ENCODE measurements at places on chromosomes 11 and 22. TPM values are rescaled to one million over a fixed set of nuclear protein-coding genes. Genes with fewer than 3 reads are reported as not detected.
A peak's percentile ranks its signal among the peaks of the same experiment; 100 is the strongest.

TECTA gene
- total RNA-seq = 0.75 TPM

- DNase-seq = no peak
Observed at GRCh38 chr22:41369837-41370236, 11.9 kb upstream of the TEF start.

- DNase-seq = no peak
Observed at GRCh38 chr11:27233654-27234042, 129.4 kb downstream of the CCDC34 start.

GRCh38 chr22:48209473-48210197 is 1447.2 kb downstream of the TBC1D22A start:
- DNase-seq = no peak

FAM181B gene
- total RNA-seq = 0.38 TPM

DNA sequence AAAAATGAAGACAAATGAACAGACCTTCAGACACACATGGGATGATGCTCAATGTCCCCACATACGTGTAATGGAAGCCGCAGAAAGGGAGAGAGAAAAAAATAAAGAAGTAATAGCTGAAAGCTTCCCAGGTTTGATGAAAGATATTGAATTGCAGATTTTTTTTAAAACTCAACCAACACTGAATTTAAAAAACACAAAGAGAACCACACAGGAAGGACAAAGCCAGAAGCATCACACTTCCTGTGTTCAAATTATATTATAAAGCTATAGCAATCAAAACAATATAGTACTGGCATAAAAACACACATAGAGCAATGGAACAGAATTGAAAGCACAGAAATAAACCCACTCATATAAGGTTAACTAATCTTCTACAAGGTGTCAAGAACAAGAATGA is 26.5 kb downstream of the TMEM45B start:
- DNase-seq = no peak

DNA sequence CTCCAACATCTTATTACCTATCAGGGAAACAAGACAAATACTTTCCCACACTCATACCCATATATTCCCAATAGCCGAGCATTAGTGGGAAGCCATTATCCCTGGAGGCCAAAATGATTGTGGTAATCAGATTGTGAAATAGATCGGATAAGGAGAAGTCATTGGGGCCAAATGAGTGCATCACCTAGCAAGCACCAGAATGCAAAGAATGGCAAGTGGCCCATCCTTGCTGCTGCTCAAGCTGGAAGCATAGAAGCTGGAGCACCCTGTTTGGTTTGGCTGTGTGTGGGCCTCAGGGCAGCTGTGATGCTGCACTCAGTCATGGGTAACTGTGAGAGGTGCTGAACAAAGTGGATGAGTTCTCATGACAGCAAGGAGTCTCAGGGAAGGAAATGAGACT is 18.7 kb upstream of the DBX1 start:
- no peak for DNase-seq

GRCh38 chr11:125332821-125333220 is 163.2 kb downstream of the FEZ1 start:
- no peak for DNase-seq

- DNase-seq = peak; percentile 73
Observed at GRCh38 chr22:24208012-24208749, 26.9 kb downstream of the SUSD2 start.

TIMP3 gene
- total RNA-seq = 45.6 TPM

DNA sequence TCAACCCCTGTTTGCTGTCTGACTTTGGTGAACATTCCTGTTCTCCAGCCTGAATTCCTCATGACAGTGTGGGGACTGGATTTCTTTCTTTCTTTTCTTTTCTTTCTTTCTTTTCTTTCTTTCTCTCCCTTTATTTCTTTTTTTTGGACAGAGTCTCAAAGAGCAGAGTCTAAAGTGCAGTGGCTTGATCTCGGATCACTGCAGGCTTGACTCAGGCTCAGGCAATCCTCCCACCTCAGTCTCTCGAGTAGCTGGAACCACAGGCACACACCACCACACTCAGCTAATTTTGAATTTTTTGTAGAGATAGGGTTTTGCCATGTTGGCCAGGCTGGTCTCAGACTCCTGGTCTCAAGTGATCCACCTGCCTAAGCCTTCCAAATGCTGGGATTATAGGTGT is 63.1 kb downstream of the RPUSD4 start:
- DNase-seq = no peak

DNA sequence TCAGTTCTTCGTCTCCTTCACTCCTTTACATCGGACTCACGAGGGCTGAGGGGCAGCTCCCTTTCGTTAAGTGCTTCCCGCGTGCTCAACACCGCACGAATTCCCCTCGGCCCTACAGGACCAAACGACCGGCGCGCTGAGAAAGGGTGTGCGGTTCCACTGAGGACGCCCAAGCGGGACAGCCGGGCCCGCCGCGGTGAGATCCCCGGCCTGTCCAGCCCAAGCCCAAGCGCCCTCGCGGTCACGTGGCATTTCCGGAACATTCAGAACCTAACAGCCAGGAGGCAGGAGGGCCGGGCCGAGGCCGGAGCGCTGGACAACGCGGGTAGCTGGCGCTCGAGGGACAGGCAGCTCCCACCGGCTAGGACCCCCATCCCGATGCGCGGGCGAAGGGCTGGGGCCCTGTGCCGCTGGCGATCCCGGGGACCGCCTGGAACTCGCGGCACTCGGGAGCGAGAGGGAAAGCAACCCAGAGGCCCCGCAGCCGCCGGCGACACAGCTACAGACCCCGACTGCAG is 737 bp upstream of the STIP1 start:
- no peak for DNase-seq

KDM4E gene
- not detected for total RNA-seq

DNA sequence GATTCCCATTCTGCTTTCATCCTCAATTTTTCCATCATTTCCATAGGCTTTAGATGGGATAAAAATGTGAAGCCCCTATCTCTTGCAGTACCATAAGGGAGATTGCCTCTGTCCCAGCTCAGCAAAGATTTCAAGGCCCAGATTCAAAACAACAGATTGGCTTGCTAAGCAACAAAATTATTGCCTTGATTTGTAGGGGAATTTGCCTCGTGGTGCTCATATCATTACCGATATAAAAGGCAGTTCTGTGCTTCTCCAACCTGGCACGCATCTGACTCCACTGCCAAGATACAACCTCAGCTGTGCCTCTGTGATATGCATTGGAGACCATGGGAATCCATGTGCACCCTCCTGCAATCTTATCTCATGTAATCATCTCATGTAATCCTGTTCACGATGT is 25.0 kb upstream of the CEP126 start:
- no peak for DNase-seq

KCNJ1 gene
- total RNA-seq = not detected

DNA sequence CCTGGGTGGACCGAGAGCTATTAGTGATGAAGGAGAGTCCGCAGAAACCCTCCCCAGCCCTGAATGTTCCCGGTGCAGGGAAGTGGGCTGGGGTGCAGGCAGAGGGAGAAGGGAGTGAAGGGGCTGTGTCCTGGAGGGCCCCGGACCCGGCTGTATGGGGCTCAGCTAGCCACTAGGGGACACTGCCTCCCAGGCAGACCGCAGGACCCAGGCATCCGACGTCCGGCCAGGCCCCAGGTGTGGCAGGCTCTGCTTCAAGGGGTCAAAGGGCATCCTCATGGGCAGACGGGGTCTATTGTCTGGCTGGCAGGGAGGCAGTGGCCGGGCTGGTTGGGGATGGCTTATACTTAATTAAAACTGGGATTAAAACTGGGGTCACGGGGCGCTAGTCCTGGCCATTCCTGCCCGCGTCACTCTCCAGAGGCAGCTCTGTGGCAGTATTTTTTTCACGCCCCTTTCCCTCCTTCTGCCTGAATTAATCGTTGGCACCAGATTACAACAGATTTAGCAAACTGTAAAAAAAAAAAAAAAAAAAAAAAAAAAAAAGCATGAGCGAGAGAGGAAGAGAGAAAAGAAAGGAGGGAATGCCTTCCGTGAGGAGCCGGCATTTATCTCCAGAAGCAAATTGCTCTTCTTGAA is 5.1 kb downstream of the FLRT1 start:
- DNase-seq = no peak

DNA sequence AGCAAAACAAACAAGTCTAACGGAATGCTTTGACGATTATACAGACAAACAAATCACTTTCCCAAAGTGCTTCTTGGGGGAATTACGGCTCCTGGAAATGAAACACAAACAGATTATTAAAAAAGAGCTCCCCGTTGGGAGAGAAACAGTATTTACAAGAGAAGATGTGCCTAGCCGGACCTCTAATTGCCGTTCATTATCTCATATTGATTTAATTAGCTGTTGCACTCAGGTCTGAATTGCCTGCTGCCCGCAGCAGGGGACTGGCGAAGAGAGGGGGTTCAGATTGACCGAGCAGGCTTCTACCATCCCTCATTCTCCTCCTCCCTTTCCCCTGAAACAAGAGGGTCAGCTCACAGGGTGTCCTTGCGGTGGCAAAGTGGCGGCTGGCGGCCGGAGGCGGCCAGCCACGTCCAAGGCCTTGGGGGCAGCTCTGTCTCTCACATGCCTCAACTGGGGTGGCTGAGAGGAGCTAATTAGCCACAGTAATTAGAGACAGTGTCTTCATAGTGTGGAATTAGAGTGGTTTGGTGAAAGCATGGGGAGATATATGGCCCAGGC is 295.1 kb downstream of the MIAT start:
- DNase-seq = no peak

GRCh38 chr11:20937826-20938225 is 268.4 kb downstream of the NELL1 start:
- DNase-seq = no peak

GRCh38 chr11:120925944-120926343 is 98.0 kb upstream of the TBCEL start:
- DNase-seq = no peak

DNA sequence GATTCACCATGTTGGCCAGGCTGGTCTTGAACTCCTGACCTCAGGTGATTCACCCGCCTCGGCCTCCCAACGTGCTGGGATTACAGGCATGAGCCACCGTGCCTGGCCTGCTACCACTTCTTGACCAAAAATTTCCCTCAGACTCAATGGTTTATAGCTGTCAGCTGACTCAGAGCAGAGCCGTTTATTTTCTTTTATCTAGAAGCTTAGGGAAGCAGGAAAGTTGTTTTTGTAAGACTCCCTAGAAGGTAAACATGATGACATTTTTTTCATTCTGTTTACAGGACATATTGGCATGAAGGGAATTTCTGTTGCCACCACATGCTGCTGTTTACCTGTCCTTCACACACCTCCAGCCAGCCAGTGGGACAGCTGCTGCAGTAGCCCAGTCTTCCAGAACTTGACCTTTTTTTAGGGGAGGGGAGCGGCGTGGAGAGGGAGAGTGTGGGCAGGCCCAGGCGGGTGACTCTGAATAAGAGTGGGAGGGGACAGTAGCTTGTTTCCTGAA is 56.1 kb upstream of the PTPRJ start:
- DNase-seq = peak; percentile 61

GRCh38 chr11:66696146-66696545 is 18.5 kb upstream of the RBM4B start:
- no peak for DNase-seq

DNA sequence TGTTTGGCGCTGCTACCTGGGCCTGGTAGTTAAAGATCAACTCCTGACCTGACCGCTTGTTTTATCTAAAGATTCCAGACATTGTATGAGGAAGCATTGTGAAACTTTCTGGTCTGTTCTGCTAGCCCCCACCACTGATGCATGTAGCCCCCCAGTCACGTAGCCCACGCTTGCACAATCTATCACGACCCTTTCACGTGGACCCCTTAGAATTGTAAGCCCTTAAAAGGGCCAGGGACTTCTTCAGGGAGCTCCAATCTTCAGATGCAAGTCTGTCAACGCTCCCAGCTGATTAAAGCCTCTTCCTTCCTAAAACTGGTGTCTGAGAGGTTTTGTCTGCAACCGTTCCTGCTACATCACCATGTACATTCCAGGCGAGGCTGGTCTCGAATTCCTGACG is 15.0 kb downstream of the APOBEC3F start:
- DNase-seq = no peak

GRCh38 chr11:114211444-114212121 is 84.6 kb upstream of the NNMT start:
- no peak for DNase-seq

TIMM10B gene
- 48.6 TPM for total RNA-seq

GRCh38 chr11:57434640-57435546 is 8.0 kb upstream of the SLC43A3 start:
- peak; percentile 80 for DNase-seq

TTC36 gene
- total RNA-seq = 0.62 TPM

OR5D14 gene
- total RNA-seq = not detected

PAK1 gene
- total RNA-seq = 32.7 TPM

DNA sequence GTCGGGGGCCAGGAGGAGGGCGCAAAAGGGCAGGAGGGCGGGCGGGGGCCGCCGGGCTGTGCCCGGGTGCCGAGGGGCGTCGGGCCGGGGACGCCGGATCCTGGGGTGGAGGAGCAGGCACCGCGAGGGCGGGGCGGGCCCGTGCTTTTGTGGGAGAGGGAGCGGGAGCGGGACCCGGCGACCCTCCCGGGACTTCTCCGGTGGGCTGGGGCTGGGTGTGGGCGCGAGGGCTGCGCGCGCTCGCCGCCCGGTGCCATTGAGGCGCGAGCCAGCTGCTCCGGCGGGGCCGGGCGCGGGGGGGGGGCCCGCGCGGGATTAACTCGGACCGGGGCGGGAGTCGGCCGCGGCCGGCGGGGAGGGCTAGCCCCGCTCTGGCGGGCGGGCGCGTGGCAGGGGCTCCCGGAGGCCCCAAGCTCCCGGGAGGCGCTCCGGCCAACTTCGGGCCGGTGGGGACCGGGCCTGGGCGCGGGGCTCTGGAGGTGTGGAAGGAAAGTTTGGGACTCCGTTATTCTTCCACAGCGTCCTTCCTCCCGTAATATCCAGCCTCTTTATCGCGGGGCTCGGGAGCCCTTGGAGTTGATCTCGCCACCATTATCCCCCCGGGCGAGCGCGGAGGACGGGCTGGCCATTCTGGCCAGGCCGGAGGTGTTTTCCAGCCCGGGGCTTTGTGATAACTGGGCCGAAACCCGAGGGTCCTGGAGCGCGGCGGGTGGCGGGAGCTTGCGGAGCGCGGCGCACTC is 936 bp downstream of the CECR2 start:
- DNase-seq = no peak

- no peak for DNase-seq
Observed at GRCh38 chr11:22670830-22671229, 4.4 kb downstream of the GAS2 start.

DNA sequence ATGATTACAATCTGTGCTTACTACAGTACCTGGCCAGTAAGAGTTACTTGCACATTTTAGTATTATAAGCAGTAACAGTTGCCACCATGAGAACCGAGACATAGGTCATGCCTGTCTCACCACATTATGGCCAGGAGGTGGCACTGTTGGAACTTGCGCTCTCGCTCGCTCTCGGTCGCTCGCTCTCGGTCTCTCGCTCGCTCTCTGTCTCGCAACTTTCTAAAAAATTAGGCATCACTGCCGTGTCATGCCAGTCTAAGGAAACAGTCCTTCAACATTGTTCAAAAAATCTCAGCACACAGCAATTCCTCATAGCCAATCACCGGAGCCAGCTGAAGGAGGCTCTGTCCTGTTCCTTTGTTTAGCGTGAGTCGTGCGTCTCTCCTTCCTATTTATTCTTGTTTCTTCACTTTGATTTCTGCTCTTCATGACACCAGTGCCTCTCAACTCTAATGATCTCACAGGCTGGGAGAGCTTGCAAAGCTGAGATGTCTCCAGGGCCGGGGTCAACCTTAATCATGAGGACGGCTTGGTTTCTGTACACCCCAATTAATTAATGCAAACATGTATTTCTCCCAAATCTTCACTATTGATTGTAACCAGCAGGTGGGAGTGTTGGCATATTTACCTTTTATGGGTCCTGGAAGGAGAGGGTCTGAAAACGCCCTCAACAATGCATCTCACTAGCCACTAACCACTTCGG is 6.3 kb upstream of the ADAMTS8 start:
- DNase-seq = no peak

- DNase-seq = no peak
Observed at GRCh38 chr11:28346209-28346608, 238.0 kb downstream of the METTL15 start.

- DNase-seq = no peak
Observed at GRCh38 chr11:123611698-123612097, 42.7 kb downstream of the SCN3B start.

LMNTD2 gene
- 4.7 TPM for total RNA-seq
